ENCODE measurements at places on chromosomes 2 and 18.
A peak's percentile ranks its signal among the peaks of the same experiment; 100 is the strongest.

- DNase-seq = no peak
Measured at GRCh38 chr2:71880846-71881610, 266.6 kb downstream of the CYP26B1 start.

DNA sequence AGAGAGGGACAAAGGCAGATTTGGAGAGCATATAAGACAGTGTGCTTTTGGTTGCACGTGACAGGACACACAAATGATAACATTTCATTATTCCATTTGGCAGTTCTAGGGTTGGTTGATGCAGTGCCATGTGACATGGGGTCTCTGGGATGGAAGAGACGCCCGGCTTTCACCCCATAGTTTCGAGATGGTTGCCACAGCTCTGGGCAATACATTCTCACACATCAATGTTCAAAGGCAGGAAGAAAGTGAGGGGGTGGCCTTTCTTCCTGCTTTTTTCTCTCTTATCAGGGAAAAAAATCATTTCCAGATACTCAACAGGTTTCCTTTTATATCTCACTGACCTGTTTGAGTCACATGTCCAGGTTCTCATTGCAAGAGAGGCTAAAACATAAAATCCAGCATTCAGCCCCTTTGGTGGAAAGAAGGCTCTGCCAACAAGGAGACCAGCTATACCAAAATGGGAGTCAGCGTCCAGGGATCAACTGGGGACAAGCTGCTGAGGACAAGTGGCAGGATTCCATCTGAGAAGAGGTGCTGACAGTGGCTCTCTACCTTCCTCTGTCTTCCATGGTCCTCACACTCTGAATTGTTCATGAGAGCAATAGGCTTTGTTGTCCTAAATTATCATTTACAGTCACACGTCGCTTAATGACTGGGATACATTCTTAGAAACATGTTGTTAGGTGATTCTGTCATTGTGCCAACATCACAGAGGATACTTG lies 29.1 kb upstream of the ANKRD44 start:
- no peak for DNase-seq

- no peak for DNase-seq
Measured at GRCh38 chr18:74064510-74064909, 83.1 kb downstream of the FBXO15 start.

GRCh38 chr2:15334644-15335326 lies 226.3 kb downstream of the NBAS start:
- DNase-seq = no peak

DNA sequence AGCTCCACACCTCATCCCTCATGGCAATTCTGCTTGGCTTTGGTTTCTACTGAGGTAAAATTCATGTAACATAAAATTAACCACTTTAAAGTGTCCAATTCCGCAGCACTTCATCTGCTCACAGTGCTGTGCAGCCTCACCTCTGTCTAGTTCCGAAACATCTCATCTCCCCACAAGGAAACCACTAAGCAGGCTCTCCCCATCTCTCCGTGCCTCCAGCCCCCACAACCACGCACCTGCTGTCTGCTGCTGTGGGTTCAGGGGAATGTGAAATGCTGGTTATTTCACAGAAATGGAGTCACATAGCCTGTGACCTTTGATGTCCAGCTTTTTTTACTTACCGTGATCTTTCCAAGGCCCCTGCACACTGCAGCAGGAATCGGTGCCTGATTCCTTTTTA lies 7.7 kb upstream of the GPC1 start:
- no peak for DNase-seq

DNA sequence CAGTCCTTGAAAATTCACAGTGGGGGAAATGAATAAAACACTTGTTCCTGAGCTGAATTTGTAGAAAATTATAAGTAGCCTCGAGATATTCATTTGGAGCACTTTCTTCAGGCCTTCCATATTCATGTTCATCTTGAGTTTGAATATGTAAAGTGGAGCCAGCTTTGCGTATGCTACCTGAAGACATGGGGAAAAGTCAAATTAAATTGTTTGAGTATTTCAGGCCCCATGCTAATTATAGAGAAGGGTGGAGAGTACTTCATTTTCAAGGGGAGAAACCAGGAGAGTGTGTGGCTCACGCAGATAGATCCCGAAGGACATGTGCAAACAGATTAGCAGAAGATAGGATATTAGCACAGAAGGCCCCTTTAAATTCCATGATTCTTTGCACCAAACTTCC lies 7.7 kb downstream of the RPRM start:
- DNase-seq = no peak

- no peak for DNase-seq
Measured at GRCh38 chr18:44464398-44465180, 216.1 kb upstream of the SETBP1 start.

DNA sequence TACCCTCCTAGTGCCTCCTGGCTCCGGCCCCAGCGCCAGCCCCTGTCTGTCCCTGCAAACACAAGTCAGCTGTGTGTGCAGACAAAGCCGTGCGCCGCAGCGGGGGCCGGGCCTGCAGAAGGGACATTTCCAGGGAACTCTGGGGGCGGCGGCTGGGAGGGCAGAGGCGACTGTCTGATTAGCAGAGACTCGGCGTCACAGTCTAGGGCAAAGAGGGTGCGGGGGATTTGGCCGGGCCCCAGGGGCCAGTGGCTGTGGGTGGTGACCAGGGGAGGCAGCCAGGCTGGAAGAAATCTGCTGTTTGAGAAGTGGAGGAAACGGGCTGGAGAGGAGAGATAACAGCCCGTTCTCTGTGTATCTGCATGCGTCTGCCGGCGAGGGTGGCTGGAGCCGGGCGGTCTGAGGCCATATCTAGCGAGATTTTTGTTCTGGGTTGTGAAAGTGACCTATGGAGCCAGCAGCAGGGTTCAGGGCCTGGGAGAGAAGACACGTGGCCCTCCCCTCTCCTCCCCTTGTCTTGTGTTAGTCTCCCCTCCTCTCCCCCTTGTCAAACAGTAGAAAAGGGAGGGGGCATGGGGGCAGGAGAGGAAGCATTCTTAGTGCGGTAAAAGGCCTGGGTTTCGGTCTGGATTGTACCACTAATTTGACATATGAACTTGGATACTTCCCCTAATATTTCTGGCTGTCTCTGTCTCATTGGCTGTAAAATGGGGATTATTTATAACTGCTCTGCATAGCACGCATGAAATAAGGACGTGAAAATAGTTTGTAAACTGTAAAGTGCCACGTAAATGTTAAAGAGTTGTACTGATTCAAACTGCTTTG lies 169.4 kb downstream of the SMAD7 start:
- DNase-seq = peak; percentile 80

DNA sequence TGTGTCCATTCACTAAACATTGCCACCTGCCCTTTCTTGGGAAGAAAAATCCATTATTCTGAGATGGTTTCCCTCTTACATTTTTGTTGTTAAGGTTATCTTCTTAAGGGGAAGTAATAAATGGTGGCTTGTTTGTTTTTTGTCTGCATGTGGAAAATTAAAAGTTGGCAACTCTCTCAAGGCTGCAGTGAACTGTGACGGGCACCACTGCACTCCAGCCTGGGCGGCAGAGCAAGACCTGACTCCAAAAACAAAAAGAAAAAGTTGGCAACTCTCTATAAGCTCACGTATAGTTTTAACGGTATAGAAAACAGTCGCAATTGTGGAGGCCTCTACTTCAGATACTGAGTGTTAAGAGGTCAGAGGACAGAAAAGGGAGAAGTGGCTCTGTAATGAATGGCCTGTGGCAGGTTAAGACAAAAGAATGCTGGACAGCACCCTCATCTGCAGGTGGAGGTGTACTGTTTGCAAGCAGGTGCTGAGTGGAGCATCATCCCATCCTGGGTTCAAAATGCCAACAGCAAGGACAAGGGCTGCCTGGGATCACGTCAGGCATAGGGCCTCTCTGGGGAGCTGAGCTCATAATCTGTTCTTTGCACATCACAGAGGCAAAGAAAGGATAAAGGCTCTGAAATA lies 16.7 kb downstream of the L3MBTL4 start:
- no peak for DNase-seq

- no peak for DNase-seq
Measured at GRCh38 chr2:120716641-120717585, 18.8 kb upstream of the GLI2 start.

- DNase-seq = no peak
Measured at GRCh38 chr2:222960126-222960525, 91.9 kb upstream of the KCNE4 start.

DNA sequence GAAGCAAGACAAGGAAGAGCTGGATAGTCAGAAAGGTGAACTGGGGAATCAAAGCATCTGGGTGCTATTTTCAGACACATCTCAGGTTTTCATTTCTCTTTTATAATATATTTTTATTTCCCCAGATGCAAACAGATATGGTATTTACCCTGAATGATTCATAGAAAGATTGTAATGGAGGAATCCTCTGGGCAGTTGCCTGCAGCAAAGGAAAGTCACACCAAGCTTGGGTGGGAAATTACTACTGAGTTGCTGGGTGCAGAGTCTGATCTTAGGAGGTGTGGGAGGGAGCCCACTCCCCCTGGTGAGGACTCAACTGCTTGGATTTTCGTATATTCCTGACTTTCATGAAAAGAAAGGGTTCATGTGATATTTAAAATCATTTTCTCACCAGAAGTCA lies 2.1 kb downstream of the EFR3B start:
- DNase-seq = no peak

DNA sequence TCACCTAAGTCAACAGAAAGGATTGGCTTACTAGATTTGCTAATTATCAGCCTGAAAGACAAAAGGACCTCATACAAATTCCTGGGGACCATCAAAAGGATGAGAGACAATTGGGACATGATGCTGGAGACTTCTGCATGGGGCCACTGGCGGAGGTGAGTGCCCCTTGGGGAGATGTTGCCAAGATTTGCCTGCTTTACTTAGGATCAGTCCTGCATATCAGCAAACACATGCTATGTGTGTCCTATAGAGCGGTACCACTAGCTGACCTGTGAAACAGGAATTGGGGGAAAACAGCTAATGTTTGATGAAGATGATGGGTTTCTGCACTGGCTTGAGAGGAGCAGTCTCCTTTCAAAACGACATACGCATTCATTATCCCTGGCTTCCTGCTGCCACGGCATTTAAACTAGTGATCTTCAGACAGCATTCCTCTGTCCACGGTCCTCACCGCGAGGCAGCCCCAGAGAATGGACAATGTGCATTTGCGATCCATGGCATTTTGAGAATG lies 104.2 kb downstream of the TGIF1 start:
- DNase-seq = peak; percentile 93

DNA sequence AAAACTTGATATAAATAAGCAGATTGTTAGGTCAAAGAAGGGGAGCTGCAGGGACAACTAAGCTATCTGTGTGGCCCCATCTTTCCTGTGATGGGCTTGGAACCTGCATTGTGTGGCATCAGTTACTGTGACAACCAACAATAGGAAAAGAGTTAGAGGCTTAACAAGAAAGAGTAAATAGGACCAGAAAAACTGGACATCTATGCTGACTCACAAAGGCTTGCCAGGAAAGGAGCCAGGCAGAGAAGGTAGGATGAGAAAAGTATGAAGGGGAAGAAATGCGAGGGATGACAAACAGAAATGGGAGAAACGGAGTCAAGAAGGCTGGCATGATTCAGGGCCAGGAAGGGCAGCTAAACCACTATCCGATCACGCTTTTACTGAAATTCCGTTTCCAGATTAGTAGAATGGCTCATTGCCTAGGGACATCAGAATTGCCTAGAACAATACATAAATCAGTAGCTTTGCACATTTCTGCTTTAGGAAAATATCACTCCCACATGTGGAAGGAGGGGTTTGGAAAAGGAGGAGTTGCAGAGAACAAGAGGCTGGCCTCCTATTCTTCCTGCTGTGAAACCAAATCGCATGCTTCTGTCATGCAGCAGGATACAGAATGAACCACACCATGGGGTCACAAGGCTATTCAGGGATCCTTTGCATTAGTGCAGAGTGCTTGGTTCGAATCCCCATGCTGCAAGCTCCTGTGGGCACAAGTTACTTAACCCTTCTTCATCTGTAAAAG lies 7.3 kb downstream of the PLA2R1 start:
- DNase-seq = peak; percentile 34

DNA sequence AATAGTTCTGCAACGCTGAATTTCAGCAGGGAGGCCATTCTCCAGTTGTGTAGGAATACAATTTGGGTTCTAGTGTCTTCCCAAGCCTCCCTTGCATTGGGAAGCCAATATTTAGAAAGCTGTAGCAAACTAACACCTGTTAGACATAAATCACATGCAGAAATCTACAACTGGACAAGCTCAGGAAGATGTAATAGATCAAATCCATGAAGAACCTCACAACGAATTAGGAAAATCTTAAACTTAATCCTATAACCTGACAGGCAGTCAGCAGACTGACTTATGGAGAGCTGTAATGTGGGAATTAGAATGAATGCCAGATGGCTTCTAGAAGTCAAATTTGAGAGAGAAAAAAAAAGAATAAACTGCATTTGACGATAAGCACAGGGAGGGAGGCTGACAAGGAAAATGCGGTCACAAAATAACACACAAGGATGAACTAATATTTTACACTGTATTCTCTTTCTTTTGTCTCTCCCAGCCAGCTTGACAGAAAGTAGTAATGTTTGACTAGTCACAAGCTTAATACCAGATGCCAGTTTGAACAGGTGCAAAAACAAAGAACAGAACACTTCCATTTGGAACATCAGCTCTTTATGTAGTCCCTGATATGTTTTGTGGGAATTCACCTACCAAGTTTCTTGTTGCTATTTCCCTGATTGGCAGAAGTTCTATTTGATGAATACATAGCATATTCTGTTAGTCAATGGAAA lies 50.8 kb upstream of the FANCL start:
- no peak for DNase-seq

All from mesendoderm (in vitro differentiated cells).